Substantia nigra (tissue), 51 donors: ENCODE measurements at places on chromosomes 3 and 15.

- no peak for DNase-seq
Measured at GRCh38 chr3:64691051-64691450, 3.3 kb upstream of the ADAMTS9 start.

DNA sequence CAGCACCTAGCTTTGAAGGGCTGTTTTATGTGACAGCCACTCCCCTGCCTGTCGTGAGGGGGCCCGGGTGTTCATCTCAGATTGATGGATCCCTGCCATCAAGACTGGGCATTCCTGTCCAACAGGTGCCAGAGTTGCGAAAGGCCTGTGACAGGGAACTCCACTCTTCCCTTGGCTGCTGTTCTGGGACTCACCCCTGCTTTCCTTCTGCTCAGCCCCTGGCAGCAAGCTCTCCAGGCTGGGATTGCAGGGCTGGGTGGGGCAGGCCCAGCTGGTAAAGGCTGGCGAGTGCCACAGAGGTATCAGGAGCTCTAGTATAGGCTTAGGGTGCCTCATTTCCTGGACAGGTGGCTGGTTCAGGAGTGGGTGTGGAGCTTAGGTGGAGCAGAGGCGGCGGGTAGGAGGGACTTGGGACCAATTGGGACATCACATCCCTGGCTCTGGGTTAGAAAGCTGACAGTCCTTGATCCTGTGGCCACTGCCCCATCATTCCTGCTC lies at the start of gene PLA2G4B:
TSS of gene PLA2G4B (plus strand) at position 448 of the 498 bp plus-strand sequence. CDS start 67 bp downstream, outside the sequence.
- no peak for DNase-seq

DNA sequence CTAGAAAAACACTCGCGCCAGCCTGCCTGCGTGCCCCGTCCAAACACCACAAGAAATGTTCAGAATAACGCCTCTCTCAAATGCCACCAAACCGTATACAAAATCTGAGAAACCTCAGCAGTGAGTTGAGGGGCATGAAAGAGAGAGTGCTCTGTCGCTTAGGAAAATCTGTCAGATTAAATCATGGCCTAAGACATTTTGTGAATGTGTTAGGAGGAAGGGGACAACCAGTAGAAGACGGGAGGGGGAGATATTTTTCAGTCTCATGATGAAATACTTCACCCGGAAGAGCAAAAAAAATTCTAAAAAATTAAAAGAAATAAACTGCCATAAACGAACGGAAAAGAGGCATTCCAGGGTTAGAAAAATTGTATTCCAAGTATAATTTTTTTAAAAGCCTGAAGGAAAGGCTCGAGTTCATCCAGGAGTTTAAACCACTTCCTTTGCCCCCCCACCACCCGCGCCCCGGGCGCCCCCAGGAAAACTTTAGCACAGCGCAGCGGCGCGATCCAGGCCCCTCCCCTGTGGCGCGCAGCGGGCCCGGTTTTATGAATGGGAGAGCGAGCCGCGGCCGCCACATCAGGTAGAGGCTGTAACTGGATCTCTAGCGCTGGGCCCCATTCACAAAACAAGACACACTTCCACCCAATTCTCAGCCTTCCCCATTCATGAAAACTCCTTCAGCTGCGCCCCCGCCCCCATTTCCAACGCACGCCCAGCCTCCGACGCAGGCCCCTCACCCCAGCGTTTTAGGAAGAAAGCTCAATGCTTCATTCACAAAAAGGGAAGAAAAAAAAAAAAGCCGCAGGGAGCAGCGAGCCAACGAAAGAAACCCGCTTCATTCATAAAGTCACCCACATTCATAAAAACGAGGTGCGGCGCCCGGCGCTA lies 1.4 kb downstream of the ETV5 start:
- peak; percentile 24 for DNase-seq

DNA sequence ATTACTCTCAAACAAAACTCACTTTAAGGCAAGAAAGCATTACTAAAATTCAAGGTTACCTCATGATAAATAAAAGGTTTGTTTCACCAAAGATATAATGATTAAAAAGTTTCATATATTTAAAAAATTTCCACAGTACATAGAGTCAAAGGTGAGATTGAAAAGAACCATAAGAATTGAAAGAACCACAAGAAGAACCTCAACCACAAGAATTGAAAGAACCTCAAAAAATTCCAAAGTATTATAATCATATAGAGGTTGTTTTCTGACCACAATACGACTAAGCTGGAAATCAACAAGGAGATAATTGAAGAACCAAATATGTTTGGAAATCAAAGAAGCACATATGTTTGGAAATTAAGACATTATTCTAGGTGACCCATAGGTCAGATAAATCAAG lies 52.7 kb downstream of the SLC25A36 start:
- no peak for DNase-seq

DNA sequence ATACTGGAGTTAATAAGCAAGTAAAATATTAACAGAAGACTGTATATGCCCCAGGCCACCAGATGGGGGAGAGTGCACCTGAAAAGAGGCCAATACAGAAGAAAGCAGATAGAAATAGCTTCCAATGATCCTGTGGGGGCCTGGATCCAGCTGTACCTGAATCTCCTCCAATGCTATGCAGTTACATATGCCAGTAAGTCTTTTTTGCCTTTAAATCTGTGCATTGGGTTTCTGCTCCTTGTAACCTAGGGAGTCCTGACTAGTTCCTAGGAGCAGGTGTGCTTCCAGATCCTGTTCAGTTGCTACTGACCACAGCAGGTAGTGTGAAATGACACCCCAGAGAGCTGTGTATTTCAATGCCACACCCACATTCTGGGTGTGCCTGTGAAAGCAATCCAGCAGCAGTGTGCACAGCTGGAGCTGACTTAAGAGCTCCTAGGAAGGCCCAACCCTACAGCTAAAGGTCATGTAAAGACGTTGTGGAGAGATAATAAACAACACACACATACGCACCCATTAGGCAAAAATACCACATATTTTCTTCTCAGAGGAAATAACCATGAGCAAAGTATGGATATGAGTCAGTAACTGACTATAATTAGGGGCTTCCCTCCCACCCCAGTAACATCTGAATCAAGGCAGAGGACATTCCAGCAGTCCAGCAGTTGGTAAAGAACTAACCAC lies 62.2 kb upstream of the AKAP13 start:
- no peak for DNase-seq

DNA sequence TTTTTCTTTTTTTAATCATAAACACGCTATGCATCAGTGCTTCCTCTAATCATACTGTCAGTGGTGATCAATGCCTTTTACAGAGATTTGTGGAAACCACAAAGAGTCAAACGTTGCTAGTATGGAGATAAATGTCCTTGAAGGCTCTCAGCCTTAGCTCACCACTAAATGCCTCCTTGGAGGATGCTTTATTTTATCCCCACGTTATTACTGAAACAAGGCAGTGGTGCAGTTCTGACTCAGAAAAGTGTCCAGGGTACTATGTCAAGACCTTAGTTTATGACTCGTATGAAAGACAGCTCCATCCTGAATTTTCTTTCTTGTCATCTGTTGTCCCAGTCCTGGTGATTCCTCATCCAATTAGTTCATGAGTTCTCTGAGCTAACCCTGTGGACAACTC lies 1146.7 kb downstream of the IGSF11 start:
- DNase-seq, result no peak

- no peak for DNase-seq
Measured at GRCh38 chr15:69926006-69926405, 171.7 kb downstream of the TLE3 start.

DNA sequence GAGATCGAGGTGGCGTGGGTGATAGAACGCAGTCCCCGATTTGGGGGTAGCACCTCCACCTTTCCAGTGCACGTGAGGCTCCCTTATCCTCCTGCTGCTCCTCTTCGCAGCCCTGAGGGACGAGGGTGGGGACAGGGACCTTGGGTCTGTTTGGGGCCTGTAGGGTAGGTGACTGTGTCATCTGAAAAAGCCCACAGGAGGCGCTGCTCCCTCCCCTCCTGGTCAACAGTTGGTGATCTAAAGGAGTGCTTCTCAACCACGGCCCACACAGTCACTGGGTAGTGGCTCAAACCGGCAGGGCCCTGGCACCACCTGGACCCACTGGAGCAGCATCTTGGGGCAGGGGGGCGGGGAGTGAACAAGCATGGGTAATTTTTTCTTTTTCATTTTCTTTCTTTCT lies 7.1 kb downstream of the LRRK1 start:
- DNase-seq, result no peak

GRCh38 chr3:80535286-80535685 lies 767.5 kb upstream of the ROBO1 start:
- DNase-seq, result no peak

GRCh38 chr3:37139567-37140052 lies 34.8 kb downstream of the LRRFIP2 start:
- no peak for DNase-seq

DNA sequence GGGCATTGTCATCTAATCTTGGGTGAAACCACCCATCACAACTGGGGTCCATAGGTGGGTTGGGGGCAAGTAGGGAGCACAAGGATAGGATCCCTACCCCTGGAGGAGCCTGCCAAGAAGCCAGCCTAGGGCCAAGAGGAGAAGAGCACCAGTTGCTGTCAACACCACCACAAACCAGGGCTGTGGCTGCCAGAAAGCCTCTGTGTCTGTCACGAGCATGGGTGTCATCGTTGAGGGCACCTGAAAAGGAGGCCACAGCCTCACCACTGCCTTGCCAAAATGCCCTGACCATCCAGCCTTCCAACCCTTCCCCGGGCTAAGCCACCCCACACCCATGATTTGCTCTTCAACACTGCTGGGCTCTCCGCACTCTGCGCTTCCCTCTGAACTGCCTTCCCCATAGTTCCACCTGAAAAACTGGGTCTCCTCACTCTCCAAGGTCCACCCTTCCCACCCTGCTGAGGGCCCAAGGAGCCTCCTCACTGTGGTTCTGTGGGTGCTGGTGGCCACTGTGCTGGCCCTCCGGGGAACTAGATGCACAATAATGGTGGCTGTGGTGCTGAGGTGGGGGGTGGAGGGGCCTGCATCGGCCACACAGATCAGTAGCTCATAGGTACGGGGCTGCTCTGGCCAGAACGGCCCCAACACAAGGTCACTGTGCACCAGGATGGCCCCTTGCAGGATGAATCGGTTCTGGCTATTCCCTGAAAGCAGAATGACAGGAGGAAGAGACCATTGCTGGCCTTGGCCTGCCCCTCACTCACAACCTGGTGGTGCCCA lies 6.2 kb upstream of the IP6K1 start:
- DNase-seq, result no peak

DNA sequence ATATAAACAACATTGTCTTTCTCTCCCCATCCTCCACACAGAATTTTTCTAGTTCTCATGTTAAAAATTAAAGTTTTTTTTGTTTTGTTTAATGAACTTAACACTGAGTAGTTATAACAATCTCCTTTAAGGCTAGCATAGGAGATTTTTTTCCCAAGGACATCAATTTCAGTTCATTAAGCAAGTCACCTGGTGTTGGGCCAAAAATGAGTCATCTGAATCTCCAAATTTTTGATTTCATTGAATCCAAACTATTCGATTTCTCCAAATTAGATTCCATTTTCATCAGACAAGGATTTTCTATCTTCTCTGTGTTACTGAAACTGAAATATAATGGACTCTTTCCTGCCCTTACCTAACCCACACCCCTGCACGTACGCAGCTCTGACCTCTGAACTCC lies 631.4 kb upstream of the MDFIC2 start:
- DNase-seq, result no peak

DNA sequence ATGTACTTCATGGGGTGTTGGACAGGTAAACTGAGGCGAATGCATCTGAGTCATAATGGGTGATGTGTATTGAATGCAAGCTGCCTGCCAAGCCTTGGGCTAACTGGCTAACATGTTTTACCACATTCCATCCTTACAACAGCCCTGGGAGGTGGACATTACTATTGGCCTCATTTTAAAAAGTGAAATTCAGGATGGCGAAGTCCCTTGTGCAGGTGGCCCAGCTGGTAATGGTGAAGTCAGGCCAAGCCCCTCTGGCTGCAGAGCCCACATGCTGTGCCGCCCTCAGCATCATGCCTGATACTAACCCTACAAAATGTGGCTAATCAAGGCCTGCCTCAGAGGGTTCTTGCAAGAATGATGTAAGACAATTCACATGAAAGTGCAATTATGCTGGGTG lies 60.0 kb upstream of the CHD2 start:
- DNase-seq, result no peak

DNA sequence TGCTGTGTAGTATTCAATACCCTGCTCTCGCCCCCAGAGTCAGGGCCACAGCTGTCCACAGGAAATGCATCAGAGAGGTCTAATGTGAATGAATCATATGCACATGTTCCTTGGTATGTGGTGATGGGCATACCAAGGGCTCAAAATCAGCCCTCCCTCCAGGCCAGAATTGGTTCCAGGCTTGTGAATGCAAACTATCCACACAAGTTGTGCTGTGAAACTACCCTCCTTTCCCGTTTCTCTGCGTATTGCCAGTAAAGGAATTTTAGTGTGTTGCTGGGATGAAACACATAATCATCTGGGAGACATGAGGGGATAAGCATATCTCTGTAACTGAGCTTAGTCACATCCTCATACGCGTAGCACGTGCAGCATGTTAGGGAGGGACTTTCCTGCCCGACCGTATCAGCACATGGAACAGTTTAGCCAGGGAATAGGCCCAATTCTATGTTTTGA lies 9.2 kb upstream of the MME start:
- DNase-seq, result no peak

DNA sequence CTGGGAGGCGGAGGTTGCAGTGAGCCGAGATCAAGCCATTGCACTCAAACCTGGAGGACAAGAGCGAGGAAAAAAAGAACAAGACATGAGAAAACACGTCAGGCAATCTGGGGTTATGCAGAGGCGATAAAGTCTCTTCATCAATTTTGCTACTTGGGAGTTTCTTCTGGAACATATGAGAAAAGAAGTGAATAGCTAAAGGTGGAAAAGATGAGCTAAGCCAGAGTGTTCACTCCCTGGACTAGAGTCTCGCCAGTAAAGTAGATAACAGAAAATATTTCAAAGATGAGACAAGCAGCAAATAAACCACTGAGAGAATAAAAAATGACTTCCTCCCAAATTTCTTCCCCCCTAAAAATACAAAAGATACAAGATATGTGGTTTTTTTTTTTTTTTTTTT lies 188.4 kb upstream of the HES1 start:
- no peak for DNase-seq

DNA sequence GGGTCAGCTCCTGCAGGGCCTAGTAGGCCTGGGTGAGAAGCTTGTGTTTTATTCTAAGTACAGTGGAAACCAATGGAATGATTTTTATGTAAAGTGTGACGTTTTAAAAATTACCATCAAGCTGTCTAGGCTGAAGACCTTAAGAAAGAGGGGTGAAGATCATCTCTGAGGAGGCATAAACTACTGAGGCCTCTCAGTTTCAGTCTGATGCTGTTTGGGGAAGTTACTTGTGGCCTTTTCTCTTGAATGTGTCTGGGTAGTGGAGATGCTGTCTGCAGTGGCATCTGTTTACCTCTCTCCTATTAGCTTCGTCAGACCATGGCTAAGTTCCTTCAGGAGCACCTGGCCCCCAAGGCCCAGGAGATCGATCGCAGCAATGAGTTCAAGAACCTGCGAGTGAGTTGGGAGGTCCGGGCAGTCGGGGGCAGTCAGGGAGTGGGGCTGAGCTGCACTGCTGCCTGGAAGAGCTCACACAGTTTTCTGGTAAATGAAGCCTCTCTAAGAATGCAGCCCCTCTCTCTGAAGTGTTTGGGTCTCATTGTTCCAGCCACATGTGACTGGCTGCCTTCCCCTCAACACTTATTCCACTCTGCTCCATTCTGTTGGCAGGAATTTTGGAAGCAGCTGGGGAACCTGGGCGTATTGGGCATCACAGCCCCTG lies 1.9 kb downstream of the IVD start:
- no peak for DNase-seq

GRCh38 chr3:69409831-69410230 lies 23.9 kb upstream of the FRMD4B start:
- no peak for DNase-seq
